ENCODE measurements at places on chromosomes 12 and 14.

DNA sequence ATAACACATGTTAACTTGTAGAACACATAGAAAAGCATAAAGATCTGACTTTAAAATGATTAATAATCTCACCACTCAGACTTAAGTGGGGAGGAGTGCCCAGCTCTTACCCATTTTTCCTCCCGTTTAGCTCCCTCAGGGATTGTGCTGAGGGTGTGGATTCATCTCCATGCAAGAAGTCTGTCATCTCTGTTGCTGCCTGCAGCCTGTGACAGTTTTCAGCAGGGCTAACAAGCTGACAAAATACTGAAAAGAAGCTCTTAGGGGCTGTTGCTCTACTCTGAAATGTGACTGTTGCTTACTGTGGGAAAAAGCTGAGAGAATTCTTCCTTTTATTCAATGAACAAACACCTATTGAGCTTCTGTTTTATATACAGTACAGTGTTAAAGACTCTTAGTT is 216.2 kb downstream of the CPNE8 start:
- no peak for DNase-seq

GRCh38 chr14:59020382-59020781 is 168.1 kb upstream of the DAAM1 start:
- DNase-seq = no peak

- DNase-seq = no peak
Observed at GRCh38 chr12:13509740-13510139, 313.2 kb downstream of the EMP1 start.

- no peak for DNase-seq
Observed at GRCh38 chr14:75010472-75011093, 7.9 kb downstream of the EIF2B2 start.

DNA sequence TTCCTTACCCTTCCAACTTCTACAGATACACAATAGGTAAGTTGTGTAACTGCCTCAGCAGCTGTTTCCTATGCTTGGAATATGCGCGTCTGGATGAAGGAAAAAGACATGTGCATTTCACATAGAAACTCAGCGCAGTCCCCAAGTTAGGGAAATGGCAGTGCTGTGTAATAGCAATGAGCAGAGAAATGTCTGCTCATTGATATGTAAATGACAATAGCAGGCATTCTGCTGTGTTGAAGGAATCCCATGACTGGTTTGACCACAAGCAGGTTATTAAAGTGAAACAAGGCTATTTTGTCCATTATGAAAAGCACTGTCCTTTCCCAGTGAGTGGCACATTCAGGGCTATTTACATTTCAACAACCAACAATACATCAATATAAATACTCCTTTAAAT is 106.6 kb downstream of the BTG1 start:
- DNase-seq = no peak

DNA sequence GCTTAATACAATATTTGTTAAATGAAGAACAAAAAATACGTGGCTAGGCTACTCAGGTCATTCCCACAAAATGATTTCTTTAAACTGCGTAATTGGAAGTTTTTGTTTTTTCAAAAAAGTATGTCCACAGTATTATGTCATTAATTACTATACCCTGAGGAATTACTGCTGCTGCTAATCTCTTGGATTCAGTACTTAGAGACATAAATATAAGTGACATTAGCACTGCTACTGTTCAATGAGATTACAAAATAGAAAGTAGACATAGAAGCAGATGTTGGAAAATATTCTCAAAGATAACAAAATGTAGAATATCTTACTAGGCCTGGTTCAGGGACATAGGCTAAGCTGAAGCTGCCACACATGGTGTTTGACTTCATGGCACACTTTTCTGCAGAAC is 36.3 kb downstream of the HMGA2 start:
- no peak for DNase-seq

GRCh38 chr12:47328831-47329545 is 249.2 kb upstream of the AMIGO2 start:
- DNase-seq = peak; percentile 69

GRCh38 chr12:6178981-6179761 is 21.0 kb upstream of the CD9 start:
- DNase-seq = no peak

DNA sequence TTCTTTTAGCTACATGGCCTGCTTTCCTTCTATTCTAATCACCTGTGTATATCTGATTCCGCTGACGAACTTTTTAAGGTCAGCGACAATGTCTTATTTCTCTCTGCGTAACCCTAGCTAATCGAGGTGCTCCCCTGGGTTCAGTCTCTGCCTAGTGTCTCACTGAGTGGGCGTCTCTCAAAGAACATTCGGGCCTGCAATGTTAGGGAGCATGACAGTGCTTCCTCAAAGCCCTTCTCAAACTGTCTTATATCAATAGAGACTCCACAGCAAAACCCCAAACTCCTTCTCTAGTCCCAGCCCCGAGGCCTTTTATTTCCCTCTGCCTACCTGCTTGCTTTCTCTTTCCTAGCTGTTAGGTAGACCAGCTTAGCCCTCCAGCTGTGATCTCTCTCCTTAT is 13.7 kb upstream of the RPS6KL1 start:
- no peak for DNase-seq

GRCh38 chr14:97264516-97265230 is 467.5 kb downstream of the VRK1 start:
- DNase-seq = no peak

- DNase-seq = no peak
Observed at GRCh38 chr14:98170575-98170974, 1101.4 kb downstream of the BCL11B start.

GRCh38 chr12:95336387-95337067 is 118.9 kb downstream of the VEZT start:
- peak; percentile 47 for DNase-seq

DNA sequence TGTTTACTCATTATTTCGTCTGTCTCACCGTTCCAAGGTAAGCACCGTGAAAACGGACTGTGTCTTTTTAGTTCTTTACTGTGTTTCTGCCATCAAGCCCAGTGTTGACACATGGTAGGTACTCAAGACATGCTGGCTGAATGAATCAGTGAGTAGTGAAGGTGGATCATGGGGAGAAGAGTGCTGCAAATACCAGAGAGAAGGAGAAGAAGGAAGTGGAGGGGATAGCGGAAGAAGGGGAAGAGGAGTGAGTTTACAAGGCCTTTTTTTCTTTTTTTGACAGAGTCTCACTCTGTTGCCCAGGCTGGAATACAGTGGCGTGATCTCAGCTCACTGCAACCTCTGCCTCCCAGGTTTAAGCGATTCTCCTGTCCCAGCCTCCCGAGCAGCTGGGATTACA is 54.6 kb downstream of the ETV6 start:
- no peak for DNase-seq

GRCh38 chr12:12683136-12683697 is 12.8 kb downstream of the GPR19 start:
- DNase-seq = no peak

DNA sequence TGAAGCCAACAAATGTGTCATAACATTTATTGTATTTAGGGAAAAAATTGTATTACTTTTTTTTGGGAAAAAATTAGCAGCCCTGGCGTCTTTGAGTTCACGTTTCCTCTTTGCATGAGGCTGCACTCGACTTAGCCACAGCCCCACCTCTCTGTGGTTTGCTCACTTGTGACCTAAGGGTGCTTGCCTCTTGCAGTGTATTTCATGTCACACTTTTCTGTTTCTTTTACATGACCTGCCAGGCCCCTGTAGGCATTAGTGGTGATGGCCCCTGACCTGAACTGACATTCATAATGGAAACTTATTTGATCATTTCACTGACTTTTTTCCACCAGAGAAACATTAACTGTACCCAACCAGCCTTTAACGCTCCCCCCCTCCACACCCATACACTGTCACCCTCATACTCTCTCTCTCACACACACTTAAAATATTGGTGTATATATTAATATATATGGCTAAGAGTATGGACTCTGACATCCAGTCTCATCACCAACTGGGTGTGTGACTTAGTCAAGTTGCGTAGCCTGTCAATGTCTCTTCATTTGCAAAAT is 122.9 kb downstream of the PRKCH start:
- DNase-seq = no peak

- DNase-seq = no peak
Observed at GRCh38 chr12:56714431-56714929, 10.6 kb downstream of the NACA start.

GRCh38 chr14:54782751-54783659 is 119.6 kb downstream of the GCH1 start:
- no peak for DNase-seq

- no peak for DNase-seq
Observed at GRCh38 chr14:92577321-92577742, 63.8 kb downstream of the RIN3 start.

GRCh38 chr12:30613119-30613830 is 82.4 kb downstream of the IPO8 start:
- peak; percentile 4 for DNase-seq

DNA sequence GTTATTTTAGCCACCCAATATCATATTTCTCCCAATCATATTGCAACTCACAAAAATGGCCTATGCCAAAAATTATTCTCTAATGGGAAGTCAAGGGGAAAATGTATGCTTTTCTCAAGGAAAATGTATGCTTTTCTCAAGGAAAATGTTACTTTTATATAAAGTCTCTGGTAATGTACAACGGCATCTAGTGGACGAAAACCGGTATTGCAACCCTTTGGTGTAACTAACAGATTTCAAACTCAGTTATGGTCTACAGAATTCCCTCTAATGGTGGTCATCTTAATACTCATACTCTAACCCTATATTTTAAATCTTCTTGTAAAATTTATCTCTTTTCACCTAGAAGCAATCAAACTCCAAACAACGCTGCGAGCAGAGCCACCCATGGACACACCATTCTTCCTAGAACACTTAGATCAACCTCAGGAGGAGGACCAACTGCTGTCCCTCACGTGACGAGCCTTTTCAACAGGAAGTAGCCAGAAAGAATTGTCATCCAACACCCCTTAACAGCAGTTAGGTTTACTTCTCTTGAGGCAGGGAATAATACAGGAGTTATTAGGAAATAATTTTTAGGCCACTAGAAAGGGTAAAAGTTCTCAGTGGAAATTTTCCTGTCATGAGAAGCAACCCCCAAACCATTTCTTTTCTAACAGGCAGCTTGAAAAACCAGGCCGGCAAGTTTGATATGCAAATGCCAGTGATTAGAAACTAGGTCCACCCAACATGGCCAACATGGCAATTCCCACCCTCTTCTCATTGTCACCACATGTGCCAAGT is 20.1 kb downstream of the APOBEC1 start:
- DNase-seq = no peak

DNA sequence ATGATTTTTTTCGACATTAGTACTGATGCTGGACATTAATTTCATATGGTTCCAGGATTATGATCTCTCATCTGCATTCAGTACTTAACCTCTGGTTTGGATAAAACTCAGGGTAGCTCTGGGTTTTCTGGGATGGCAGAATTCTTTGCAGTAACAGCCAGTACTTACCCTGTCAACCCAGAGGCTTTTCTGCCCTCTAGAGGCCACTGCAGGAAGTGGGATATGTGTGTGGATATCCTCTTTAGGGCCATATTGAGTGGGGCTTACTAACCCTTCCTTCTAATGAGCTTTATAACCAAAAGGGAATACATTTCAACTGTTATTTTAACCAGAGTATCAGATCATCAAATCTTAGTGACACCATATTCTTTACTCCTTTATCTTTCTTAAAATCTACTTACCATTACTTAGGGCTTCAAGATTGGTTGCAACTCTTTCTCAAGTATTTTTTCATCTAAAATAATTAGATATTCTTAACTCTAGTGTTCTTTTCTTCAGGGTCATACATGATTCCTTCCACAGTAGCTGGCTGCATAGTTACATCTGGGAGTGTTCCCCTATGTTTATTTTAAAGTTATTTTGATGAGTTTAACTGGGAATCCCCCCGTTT is 488.0 kb upstream of the STXBP6 start:
- DNase-seq = no peak

- DNase-seq = no peak
Observed at GRCh38 chr14:68946489-68946822, 32.6 kb downstream of the ACTN1 start.

DNA sequence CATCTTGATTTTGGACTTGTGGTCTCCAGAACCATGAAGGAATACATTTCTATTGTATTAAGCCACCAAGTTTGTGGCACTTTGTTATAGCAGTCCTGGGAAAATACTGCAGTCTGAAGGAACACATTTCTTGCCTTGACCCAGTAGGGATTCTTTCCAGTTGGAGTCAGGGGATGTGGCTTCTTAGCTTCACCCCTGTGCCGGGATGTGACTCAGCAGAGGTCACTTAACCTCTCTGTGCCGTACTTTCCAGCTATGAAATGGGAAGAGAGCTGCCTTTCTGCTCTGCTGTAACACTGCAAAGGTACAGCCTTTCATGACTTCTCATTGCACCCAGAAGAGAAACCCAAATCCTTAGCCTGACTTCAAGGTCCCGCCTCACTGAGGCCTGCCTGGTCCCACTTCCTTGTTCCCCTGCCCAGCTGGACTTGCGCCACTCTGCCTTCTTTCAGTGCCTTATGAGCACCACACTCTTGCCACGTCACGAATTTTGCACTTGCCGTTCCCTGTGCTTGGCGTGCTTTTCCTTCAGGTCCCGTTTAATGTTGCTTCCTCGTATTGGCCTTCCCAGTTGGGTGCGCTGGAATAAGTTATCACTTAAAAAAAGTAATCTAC is 24.2 kb downstream of the CHST11 start:
- DNase-seq = peak; percentile 39

DNA sequence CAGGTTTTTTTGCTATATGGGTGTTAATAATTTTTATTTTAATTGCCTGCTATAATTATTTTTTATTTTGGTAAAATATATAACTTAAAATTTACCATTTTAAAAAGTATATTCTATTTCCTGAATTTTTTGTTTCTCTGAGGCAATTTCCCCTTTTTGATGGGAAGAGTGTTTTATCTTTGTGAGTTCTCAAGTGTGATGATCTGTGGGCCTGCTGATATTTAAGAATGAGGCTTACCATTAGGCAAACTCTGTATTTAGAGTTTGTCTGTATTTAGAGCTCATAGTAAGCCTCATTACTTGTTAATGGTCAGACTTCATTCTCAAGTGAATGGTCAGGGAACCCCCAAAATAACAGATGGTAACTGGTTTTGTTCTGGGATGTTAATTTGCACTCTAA is 48.0 kb downstream of the WNK1 start:
- no peak for DNase-seq

- no peak for DNase-seq
Observed at GRCh38 chr14:21840765-21841164, 167.1 kb upstream of the OR4E1 start.

DNA sequence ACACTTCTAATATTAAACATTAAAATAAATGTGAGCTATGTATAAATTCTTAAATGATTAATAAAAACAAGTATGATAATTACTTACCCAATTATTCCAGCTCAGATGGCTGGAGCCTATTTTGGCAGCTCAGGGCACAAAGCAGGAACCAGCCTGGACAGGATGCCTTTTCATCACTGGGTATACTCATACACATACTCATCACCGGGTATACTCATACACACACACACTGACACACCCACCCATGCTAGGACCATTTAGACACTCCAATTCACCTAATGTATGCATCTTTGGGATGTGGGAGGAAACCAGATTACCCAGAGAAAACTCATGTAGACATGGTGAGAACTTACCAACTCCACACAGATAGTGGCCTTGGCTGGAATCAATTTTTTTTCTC is 57.9 kb upstream of the CNOT2 start:
- peak; percentile 53 for DNase-seq

- DNase-seq = no peak
Observed at GRCh38 chr12:107369006-107369405, 275.7 kb upstream of the CRY1 start.

GRCh38 chr12:31507966-31508365 is 83.0 kb downstream of the DENND5B start:
- peak; percentile 52 for DNase-seq
